ENCODE measurements at places on chromosomes 12 and 14.

DNA sequence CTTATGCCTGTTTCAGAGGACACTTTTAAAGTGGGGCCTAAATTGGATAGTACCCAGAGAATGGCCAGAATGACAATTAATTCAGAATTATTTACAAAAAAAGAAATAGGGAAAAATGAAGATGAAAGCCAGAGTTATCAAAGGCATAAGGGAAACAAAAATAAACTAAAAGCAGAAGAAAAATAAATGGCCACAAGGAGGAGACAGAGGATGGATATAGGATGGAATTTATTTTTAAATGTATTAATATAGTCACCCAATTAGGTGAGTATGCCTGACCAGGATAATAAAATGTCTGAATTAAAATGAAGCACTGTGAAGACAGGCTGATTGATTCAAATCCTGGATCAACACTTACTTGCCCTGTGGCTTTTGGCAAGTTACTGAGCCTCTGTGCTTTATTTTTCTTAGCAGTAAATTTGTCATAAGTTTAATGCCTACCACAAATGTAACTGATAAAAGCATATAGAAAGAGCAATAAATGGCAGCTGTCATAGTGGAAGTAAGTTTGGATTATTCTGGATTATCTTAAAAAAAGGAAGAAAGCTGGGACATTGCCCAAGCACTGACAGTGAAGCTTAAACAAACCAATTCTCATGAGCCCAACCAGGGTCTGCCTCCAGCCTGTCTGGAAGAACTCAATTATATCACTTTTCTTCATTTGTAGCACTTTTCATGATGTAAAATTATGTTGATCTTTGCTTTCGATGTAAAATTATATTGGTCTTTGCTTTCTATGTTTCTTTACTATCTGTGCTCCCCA, 3.5 kb downstream of the CLEC9A start:
- peak; percentile 2 for DNase-seq

- no peak for DNase-seq
Measured at GRCh38 chr14:103684471-103684870, 30.8 kb downstream of the XRCC3 start.

DNA sequence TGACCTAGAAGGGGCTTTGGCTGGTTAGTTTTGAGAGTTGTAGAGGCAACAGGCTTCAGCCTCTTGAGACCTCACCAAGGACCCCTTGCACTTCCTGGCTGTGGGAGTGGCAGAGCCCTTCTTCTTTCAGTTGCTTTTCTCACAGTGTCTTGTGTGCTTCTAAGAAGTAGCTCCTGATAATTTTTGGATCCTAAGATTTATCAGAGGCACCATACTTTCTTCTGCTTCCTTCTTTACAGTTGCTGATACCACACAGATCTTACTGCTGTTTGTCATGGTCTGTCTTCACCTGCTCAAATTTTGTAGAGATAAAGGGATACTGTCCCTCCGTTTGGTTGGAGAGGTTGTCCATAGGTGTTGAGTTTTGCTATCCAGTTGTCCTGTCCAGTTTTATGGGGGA, 33.8 kb downstream of the VRK1 start:
- DNase-seq: no peak

- peak; percentile 52 for DNase-seq
Measured at GRCh38 chr12:124738636-124739467, 124.8 kb downstream of the SCARB1 start.

- no peak for DNase-seq
Measured at GRCh38 chr12:69633061-69633460, 22.4 kb upstream of the LRRC10 start.

DNA sequence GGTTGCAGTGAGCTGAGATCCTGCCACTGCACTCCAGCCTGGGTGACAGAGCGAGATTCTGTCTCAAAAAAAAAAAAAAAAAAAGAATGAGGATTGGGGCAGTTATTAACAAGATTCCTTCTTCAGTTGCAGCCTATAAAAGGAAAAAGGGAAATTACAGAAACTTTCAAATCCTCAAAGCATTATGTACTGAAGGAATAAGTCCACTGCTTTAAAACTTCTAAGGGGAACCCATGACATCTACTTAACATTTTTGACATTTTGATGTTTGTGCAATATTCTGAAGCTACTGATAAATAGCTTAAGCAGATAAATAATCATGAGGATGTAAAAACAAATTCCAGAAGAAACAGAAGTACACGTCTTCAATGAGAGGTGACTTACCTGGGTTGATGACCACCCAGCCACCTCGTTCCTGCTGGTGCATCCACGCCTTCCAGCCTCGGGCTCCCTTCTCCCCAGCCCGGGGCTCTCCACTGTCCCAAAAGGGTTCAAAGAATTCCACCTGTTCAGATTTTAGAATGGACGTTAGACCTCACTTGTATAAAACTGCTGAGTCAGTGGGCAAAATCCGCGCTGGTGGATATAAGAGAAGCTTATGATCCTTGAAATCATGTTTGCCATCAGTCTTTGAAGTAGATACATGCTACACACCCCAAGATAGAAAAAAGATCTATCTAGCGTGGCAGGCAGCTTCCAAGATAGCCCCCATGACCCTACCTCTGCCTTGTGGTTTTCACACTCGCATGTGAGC, 33.7 kb downstream of the NRDE2 start:
- no peak for DNase-seq

DNA sequence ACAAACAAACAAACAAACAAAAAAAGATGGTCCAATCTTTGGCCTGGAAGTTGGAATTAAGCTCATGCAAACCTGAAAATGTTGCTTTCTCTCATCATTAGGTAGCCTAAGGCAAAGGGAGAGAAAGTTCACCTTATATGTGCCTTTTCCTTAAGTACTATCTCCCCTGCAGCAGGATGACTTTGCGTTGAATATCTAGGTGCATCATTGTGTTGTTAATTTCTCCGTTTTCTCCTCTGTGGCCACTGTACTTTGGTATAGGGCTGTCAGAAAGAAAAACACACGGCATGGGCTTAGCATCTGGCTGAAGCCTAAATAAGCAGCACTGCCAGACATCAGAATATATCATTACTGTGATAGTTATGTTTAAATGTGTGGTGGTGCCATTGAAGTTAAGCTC, 345.5 kb downstream of the BCAT1 start:
- DNase-seq: no peak

GRCh38 chr14:36217732-36218131, 41.2 kb upstream of the PTCSC3 start:
- DNase-seq: no peak

All from foreskin fibroblast (primary cell).